ENCODE measurements at places on chromosomes 2 and 18.
A peak's percentile ranks its signal among the peaks of the same experiment; 100 is the strongest.

- no peak for DNase-seq
Observed at GRCh38 chr2:69007169-69007568, 5.8 kb upstream of the ANTXR1 start.

- DNase-seq = peak; percentile 80
Observed at GRCh38 chr2:240586919-240587800, 626 bp downstream of the CAPN10 start.

- peak; percentile 99 for DNase-seq
Observed at GRCh38 chr18:59139291-59139614, 431 bp upstream of the SEC11C start.

DNA sequence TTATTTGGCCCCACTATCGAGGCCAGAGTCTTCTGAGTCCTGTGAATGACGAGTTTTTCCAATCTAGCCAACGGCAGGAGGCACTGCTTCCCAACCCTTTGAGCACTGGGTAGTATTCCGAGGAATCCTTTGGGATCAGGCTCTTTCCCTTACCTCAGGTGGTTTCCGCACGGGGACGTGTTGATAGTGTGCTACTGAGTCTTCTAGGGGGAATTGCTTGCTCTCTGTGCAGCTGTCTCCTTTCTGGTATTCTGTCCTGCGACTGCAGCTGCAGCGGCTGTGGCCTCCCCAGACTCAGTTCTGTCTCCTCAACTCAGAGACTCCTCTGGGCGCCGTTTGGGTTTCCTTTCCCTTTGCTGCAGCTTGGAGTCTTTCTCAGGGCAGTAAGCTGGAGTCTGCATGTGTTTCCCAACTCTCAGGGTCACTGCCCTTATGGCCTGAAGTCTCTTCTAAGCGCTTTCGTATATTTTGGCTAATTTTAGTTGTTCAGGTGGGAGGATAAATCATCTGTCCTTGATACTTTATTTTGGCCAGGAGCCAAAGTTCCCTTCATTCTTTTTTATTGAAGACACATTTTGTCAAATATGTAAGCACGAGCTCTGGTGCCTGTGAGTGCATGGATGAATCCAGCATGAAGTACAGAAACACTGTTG is 118.4 kb downstream of the MAP4K4 start:
- DNase-seq = no peak

Data from DMS53 (cell line).